ENCODE measurements at places on chromosomes 16 and 17.

GRCh38 chr17:8210761-8211458 is 535 bp upstream of the AURKB start:
- peak overlapping the region; percentile 85 for H3K27ac ChIP-seq
- peaks cover 15% of the 10 kb centered on the region for H3K4me1 ChIP-seq
- peak overlapping the region; percentile 88 for H3K4me3 ChIP-seq
- H3K36me3 ChIP-seq = no peaks in the 10 kb centered on the region
- DNase-seq = no peak

GRCh38 chr17:78118801-78119241 is 9.7 kb downstream of the TMC6 start:
- H3K27ac ChIP-seq = no peak overlapping the region
- no peaks in the 10 kb centered on the region for H3K27me3 ChIP-seq
- DNase-seq = no peak
- peaks cover 22% of the 10 kb centered on the region for H3K36me3 ChIP-seq
- H3K4me3 ChIP-seq = no peak overlapping the region

GRCh38 chr17:32803544-32803943 is 73.4 kb downstream of the MYO1D start:
- no peak for DNase-seq
- H3K27me3 ChIP-seq = no peaks in the 10 kb centered on the region
- no peaks in the 10 kb centered on the region for H3K4me1 ChIP-seq
- H3K4me3 ChIP-seq = no peak overlapping the region

DNA sequence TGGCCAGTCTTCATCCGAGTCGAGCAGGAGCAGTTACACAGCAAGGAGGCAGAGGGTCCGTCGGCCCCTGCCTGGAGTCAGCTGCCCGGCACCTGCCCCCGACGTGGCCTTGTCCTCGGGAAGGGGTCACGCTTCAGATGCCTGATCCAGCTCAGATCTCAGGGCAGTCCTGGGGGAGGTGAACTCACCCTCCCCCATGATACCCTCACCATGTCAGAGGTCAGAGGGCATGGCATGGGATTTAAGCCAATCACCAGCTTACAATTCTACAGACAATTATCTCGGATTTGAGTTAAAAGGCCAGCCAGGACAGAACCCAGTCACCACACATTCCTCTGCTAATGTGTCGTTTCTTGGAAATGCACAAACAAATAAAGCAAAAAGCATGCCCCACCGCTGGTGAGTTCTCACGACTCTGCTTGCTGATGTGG is 211.3 kb downstream of the FOXL1 start:
- peaks cover 8% of the 10 kb centered on the region for H3K27me3 ChIP-seq
- H3K36me3 ChIP-seq = no peaks in the 10 kb centered on the region
- no peaks in the 10 kb centered on the region for H3K4me1 ChIP-seq
- no peak overlapping the region for H3K27ac ChIP-seq
- DNase-seq = no peak

- no peaks in the 10 kb centered on the region for H3K27me3 ChIP-seq
- H3K4me1 ChIP-seq = peaks cover 10% of the 10 kb centered on the region
- peak overlapping the region; percentile 80 for H3K27ac ChIP-seq
- H3K4me3 ChIP-seq = no peak overlapping the region
- peaks cover 11% of the 10 kb centered on the region for H3K36me3 ChIP-seq
Observed at GRCh38 chr17:1797323-1797722, 32.4 kb downstream of the SMYD4 start.

DNA sequence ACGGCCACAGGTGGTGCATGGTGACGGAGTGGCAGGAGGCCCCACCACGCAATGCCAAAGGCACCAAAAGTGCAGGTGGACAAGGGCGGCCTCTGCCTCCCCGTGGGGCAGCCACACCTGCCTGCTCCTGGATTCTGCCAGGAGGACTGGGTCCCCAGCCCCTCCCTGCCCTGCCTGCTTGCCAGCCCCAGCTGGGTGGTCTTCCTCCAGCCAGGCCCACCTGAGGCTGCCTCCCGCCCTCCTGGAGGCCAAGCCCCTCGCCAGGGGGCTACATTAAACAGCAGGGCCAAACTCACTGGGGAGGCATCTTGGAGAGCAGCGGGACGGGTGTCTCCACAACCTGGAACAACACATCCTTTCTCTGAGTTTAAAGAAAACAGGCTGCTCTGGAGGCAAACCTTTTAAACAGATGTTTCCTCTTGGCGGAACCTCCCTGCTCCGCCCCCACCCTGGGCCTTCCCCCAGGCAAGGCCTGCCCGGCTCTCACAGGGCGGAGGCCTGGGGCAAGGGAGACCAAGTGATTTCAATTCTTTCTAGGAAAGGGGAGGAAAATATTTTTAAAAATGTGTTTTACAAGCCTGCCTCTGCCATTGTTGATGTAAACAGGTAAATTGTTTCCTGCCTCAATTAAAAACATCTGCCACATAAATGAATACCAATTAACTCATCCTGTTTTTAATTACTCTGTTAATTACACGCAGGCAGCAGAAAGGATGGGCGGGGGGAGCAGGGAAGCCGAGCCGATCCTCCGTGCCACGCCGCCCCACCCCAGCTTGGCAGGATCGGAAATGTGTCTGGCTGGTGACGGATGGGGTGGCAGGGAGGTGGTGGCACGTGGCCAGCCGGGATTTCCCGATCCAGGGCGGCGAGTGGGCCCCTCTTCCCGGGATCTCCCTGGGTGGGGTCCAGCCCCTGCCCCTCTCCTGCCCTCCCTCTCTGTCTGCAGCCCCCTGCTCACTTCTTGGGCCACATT is 54.4 kb upstream of the PABPN1L start:
- H3K27ac ChIP-seq = no peak overlapping the region
- DNase-seq = no peak
- no peaks in the 10 kb centered on the region for H3K36me3 ChIP-seq

DNA sequence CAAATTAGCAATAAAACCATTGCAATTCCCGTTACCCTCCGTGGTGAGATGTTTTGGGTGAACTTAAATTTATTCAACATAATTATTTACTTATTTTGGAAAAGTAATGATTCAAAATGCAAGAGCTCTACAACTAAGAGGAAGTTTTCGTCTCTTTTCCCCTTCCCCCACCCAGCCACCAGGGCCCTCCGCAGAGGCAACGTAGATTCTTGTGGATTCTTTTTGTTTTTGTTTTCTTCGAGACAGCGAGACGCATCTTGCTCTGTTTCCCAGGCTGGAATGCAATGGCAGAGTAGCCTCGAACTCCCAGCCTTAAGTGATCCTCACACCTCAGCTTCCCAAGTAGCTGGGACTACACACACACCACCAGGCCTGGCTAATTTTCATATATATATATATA is 19.2 kb downstream of the CCDC40 start:
- no peak overlapping the region for H3K27ac ChIP-seq
- H3K36me3 ChIP-seq = no peaks in the 10 kb centered on the region
- H3K4me3 ChIP-seq = no peak overlapping the region
- no peak for DNase-seq
- H3K4me1 ChIP-seq = no peaks in the 10 kb centered on the region
- no peaks in the 10 kb centered on the region for H3K27me3 ChIP-seq

DNA sequence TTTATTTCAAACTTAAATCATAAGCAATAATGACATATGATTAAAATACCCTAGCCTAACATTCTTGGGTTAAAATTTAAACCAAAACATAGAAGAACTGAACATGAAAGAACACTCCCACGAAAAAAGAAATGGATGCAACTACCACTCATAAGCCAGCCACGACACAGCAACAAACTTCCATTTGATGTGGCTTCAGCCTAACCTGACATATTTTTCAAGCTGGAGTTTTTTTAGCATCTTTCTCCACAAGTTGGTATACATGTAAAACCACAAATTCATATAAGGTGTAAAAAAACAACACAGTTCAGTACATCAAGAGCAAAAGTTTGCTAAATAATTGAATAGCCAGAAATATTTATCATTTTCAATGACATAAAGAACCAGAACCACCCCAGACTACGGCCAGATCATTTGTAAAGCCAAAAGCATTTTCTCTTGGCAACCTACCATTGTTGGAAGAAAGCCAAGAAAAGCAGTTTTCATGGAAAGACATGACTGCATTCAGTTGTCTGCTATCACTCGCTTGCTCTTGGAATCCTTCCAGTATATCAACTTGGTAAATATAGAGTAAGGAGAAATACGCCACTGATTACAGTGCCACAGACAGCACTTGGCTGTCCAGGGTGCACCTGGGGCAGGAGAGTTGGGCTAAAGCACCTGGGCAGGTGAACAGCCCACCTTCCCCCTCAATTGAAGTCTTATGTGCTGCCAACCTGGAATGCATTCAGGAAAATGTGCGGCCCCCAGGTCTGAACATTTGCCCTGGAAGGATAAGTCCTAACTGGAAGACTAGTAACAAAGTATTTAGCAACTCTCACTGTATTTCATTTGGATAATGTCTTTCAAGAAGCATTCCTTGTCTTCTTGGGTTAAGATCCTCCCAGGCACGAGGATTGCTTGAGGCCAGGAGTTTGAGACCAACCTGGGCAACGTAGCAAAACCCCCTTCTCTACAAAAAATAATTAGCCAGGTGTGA is 60.5 kb downstream of the CREBBP start:
- H3K4me1 ChIP-seq = peaks cover 90% of the 10 kb centered on the region
- no peaks in the 10 kb centered on the region for H3K27me3 ChIP-seq
- no peaks in the 10 kb centered on the region for H3K36me3 ChIP-seq
- DNase-seq = peak; percentile 55

- no peak overlapping the region for H3K27ac ChIP-seq
- DNase-seq = no peak
- H3K4me1 ChIP-seq = no peaks in the 10 kb centered on the region
- no peaks in the 10 kb centered on the region for H3K36me3 ChIP-seq
Observed at GRCh38 chr16:66774981-66775380, 23.6 kb upstream of the DYNC1LI2 start.

DNA sequence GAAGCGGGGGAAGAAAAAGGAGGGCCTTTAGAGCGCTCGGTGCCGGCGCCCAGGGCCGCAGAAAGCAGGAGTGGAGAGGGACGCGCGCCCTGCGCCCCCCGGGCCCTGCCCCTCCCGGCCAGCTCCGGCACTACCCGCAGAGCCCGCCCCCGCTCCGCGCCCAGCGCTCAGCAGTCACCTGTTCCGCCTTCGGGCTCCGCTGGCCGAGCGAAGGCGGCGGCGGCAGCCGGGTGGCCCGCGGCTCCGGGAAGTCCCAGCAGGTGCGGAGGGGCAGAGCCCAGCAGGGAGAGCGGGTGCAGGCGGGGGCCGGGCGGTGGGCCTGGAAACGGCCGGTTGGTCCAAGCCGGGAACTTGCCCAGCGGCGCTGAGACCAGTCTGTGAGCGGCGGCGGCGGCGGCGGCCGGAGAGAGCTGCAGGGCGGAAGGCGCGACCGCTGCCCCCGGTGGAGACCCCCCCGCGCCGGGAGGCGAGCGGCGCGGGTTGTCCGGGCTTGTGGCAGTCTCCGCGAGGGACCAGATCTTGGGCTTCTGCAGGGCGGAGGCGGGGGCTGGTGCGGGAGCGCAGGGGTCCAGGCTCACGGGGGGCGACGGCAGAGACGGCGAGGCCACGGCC is 2.2 kb downstream of the IRX3 start:
- H3K36me3 ChIP-seq = no peaks in the 10 kb centered on the region
- H3K4me3 ChIP-seq = no peak overlapping the region

- H3K27ac ChIP-seq = no peak overlapping the region
- DNase-seq = no peak
- peaks cover 5% of the 10 kb centered on the region for H3K4me1 ChIP-seq
- H3K27me3 ChIP-seq = peaks cover 2% of the 10 kb centered on the region
- no peak overlapping the region for H3K4me3 ChIP-seq
Observed at GRCh38 chr17:77803726-77804125, 154.8 kb upstream of the TNRC6C start.

- no peaks in the 10 kb centered on the region for H3K4me1 ChIP-seq
- no peak for DNase-seq
- no peaks in the 10 kb centered on the region for H3K36me3 ChIP-seq
- H3K4me3 ChIP-seq = no peak overlapping the region
- no peak overlapping the region for H3K27ac ChIP-seq
Observed at GRCh38 chr16:59210955-59211541, 476.9 kb upstream of the GOT2 start.

- H3K27me3 ChIP-seq = no peaks in the 10 kb centered on the region
- DNase-seq = no peak
- H3K4me1 ChIP-seq = peaks cover 39% of the 10 kb centered on the region
Observed at GRCh38 chr17:18156171-18156975, 27.3 kb upstream of the ALKBH5 start.

DNA sequence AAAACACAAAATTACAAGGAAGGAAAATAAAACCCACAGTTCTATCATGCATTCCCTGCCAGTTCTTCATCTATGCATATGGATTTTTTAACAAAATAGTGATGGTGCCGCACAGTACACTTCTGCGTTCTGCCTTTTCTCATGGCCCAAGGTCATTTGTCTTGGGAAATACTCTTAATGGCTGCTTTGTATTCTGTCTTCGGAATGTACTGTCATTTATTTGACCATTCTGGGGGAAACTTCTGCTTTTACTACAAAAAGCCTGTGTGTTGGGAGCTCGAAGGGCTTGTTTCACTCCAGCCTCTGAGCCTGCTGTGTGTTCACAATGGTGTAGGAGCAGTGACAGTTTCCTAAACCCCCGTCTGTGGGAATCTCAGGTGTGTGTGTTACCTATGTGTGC is 82.8 kb upstream of the SEC14L1 start:
- H3K4me1 ChIP-seq = peaks cover 6% of the 10 kb centered on the region
- no peak for DNase-seq
- H3K4me3 ChIP-seq = no peak overlapping the region
- H3K36me3 ChIP-seq = no peaks in the 10 kb centered on the region
- H3K27me3 ChIP-seq = peaks cover 10% of the 10 kb centered on the region

DNA sequence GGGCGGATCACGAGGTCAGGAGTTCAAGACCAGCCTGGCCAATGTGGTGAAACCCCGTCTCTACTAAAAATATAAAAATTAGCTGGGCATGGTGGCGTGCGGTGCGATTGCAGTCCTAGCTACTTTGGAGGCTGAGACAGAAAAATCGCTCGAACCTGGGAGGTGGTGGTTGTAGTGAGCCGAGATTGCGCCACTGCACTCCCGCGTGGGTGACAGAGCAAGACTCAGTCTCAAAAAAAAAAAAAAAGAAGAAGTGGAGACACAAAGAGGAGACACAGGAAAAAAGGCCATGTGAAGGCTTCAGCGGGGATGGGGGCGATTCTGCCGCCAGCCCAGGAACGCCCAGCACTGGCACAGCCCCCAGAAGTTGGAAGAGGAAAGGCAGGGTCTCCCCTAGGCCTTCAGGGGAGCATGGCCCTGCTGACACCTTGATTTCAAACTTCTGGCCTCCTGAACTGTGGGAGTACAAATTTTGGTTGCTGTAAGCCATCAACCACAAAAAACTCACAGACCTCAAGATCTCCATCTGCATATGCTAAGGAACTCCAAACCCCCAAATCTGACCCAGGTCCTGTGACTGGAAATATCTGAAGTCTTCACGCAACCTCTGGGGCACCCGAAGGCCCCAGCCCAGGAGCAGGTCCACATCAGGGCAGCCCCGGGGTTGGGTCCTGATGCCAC is 7.0 kb downstream of the SGSH start:
- H3K27ac ChIP-seq = no peak overlapping the region
- DNase-seq = no peak
- H3K27me3 ChIP-seq = no peaks in the 10 kb centered on the region
- no peak overlapping the region for H3K4me3 ChIP-seq
- H3K36me3 ChIP-seq = no peaks in the 10 kb centered on the region
- H3K4me1 ChIP-seq = peaks cover 12% of the 10 kb centered on the region

- H3K27ac ChIP-seq = no peak overlapping the region
- no peaks in the 10 kb centered on the region for H3K27me3 ChIP-seq
- no peak for DNase-seq
Observed at GRCh38 chr17:17445925-17446665, 30.7 kb upstream of the MED9 start.

- DNase-seq = no peak
- peaks cover 2% of the 10 kb centered on the region for H3K4me1 ChIP-seq
- no peak overlapping the region for H3K27ac ChIP-seq
- H3K4me3 ChIP-seq = no peak overlapping the region
- H3K36me3 ChIP-seq = peaks cover 33% of the 10 kb centered on the region
Observed at GRCh38 chr17:60914078-60914477, 236.4 kb downstream of the BCAS3 start.

- peaks cover 21% of the 10 kb centered on the region for H3K4me1 ChIP-seq
- no peak overlapping the region for H3K27ac ChIP-seq
- H3K27me3 ChIP-seq = no peaks in the 10 kb centered on the region
- peaks cover 65% of the 10 kb centered on the region for H3K36me3 ChIP-seq
- DNase-seq = peak; percentile 44
Observed at GRCh38 chr17:64491034-64491860, 5.6 kb downstream of the POLG2 start.
